ENCODE measurements at places on chromosomes 7 and 10. TPM values are rescaled to one million over a fixed set of nuclear protein-coding genes. Genes with fewer than 3 reads are reported as not detected.

- no peak for DNase-seq
Measured at GRCh38 chr7:21915140-21915539, 30.6 kb downstream of the CDCA7L start.

- DNase-seq: no peak
Measured at GRCh38 chr7:116955340-116955739, 2.0 kb downstream of the ST7 start.

AEBP1 gene
- 53.8 TPM for polyA plus RNA-seq

ATG9B gene
- 3.5 TPM for polyA plus RNA-seq
